ENCODE measurements at places on chromosomes 3 and 15.

DNA sequence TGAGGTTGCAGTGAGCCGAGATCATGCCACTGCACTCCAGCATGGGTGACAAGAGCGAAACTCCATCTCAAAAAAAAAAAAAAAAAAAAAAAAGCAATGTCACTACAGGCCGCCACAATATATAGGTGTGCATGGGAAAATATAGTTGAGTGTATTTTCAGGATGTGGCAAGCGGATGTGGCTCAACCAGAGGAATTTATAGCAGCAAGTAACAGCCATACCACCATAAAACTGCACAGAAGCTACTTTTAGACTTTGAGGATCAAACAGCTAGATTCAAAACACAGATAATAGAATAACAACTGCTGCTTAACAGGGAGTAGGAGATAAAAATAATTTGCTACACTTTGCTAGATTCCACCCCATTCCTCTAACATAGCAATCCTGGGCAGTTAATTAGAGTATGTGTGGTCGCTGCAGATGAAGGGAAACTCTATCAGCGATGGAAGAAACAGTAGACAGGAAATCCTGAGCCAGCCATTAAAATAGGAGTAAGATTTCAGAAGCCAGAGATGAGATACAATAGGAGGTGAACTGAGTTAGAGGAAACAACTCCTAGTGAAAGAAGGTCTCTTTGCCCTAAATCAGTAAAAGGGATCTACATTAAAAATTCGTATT lies 318.7 kb upstream of the STT3B start:
- no peak overlapping the region for H3K4me3 ChIP-seq
- H3K4me1 ChIP-seq, result no peaks in the 10 kb centered on the region
- no peaks in the 10 kb centered on the region for H3K36me3 ChIP-seq
- H3K27me3 ChIP-seq, result no peaks in the 10 kb centered on the region

DNA sequence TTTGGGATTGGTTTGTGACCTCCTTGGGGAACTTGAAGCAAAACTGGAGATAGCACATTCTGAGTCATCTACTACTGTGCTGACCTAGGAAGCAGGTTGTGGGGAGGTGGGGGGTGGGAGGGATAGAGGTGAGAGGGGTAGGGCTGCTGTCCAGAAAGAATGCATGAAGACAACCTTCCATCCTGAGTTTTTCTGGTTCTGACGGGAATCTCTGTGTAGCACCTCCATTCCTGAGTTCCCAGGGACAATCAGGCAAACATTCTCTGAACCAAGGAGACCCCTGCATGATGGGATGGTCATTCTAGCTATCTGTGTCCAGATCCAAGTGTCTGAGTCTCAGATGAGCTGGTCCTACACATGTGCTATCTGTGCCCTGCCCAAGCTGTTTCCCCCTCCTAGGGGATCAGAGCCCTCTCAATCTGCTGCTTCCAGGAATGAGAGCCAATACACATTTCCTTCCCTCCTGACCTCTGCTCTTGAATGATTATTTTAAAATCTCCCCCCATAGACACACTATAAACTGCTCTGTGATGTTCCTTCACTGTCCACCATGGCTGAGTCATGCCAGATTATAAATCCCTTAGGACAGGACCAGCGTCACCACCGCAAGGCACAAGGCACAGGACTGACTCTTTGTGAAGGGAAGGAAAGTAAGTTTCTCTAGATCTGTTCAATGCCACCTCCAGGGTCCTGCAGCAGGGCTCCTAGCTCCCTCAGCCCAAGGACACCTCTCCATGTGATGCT lies 2.2 kb upstream of the CD276 start:
- no peak overlapping the region for H3K4me3 ChIP-seq
- no peaks in the 10 kb centered on the region for H3K27me3 ChIP-seq
- H3K36me3 ChIP-seq, result no peaks in the 10 kb centered on the region
- peaks cover 48% of the 10 kb centered on the region for H3K4me1 ChIP-seq

DNA sequence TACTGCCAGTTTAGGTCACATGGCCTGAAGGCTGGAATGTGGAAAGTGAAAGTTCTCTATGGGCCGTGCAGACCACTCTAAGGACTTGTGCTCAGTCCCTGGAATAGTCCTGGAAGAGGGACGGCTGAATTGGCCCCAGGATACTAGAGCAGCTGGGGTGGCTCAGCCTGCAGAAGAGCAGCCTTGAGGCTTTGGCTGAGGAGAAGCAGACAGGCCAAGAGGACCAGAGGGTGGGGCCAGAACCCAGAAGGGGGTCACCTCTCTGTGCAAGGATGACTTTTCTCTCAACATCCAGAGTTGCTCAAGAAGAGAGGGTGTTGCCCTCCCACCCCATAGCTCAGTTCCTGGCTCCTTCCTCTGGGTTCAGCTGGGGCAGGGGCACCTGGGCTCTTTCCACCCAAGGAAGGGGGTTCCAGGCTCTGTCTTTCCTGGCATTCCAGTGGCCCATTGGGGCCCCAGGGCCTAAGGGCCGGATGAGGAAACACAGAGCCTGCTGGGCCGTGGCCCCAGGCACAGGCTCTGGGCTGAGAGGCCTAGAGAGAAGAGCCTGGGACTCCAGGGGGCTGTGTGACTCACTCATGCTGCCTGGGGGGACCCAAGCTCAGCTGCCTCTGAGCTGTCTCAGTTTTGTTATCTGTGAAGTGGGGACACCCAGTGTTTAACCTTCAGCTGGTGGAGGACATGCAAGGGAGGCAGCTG lies 8.5 kb upstream of the FBLN2 start:
- no peak overlapping the region for H3K4me3 ChIP-seq
- no peaks in the 10 kb centered on the region for H3K36me3 ChIP-seq
- H3K27ac ChIP-seq, result peak overlapping the region; percentile 73
- H3K4me1 ChIP-seq, result peaks cover 45% of the 10 kb centered on the region

DNA sequence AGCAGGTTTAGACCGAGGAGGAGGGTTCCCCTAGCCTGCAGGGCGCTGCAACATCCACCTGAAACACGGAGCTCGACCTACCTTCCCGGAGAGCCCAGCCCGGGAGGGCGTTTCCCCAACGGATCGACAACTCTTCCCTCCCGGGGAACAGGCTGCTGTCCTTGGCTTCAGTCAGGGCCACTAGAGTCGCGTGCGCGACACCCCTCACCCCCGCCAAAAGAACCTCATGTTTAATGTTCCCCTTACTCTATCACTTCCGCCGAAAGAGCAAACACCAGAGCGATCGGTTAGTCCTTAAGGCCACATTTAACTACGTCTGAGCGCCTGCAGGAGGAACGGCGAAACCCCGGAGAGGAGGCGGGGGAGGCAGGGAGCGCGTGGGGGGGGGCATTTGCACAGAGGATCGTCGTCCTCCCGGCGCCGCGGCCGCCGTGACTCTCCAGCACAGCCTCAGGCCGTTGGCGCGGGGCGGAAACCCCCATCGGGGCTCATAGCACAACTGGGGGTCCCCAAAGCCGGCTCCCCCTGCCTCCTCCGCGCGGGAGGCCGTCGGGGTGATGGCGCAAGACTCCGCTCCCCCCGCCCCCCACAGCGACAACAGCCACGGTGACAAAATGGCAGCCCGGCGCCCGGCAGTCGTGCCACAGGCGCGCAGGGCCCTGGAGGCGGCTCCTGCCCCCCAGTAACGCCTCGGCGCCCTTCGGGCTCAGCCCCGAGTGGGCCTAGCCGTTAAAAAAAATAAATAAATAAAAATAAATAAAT lies 3.2 kb downstream of the ANP32A start:
- H3K27me3 ChIP-seq, result no peaks in the 10 kb centered on the region
- peak overlapping the region; percentile 96 for H3K27ac ChIP-seq
- peak; percentile 19 for ATAC-seq
- peaks cover 54% of the 10 kb centered on the region for H3K4me1 ChIP-seq

DNA sequence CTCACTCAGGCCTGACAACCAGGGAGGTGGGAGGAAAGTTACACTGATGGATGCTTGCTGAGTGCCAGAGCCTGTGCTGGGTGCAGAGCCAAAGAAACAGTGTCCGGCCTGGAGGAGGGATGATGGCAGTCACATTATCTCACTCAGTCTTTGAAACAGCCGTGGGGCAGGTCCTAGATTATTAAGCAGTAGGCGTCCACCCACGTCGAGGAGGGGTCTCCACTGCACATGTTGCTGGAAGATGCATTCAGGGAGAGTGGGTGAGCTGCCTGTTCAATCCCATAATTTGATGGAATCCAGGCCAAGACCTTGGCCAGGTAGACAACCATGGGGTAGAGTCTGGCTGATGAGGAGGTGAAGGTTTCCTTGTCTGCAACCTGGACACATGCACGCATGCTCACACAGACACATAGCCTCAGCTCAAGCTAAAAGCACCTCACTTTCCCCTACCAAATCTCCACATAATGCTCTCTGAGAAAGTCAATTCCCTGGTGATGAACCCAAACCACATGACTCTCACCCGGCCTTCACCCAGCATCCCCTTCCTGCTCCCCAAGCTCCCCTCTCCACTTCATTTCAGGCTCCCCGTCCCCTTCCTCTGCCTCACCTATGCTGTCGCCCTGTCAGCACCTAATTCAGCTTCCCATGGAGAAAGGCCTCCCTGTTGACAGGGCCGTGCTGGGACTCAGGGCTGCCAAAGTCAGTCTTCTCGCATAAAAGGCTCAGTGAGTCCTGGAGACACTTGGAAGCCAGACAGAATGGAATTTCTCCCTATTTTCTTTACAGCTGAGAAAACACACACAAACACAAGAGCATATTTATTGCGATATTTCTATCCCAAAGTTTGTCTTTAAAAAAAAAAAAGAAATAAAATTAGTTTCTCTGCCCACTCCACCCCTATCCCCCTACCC lies 29.8 kb downstream of the ACAN start:
- peaks cover 1% of the 10 kb centered on the region for H3K27me3 ChIP-seq
- no peak overlapping the region for H3K27ac ChIP-seq
- H3K4me1 ChIP-seq, result no peaks in the 10 kb centered on the region
- no peak overlapping the region for H3K4me3 ChIP-seq
- H3K36me3 ChIP-seq, result no peaks in the 10 kb centered on the region

GRCh38 chr3:42689421-42690014 lies 4.2 kb downstream of the KLHL40 start:
- H3K27ac ChIP-seq, result no peak overlapping the region
- ATAC-seq, result no peak
- H3K36me3 ChIP-seq, result no peaks in the 10 kb centered on the region
- no peak overlapping the region for H3K4me3 ChIP-seq
- H3K27me3 ChIP-seq, result peaks cover 20% of the 10 kb centered on the region
- peaks cover 13% of the 10 kb centered on the region for H3K4me1 ChIP-seq

GRCh38 chr3:46442576-46443530 lies 21.9 kb downstream of the LTF start:
- H3K27ac ChIP-seq, result no peak overlapping the region
- peaks cover 11% of the 10 kb centered on the region for H3K27me3 ChIP-seq

DNA sequence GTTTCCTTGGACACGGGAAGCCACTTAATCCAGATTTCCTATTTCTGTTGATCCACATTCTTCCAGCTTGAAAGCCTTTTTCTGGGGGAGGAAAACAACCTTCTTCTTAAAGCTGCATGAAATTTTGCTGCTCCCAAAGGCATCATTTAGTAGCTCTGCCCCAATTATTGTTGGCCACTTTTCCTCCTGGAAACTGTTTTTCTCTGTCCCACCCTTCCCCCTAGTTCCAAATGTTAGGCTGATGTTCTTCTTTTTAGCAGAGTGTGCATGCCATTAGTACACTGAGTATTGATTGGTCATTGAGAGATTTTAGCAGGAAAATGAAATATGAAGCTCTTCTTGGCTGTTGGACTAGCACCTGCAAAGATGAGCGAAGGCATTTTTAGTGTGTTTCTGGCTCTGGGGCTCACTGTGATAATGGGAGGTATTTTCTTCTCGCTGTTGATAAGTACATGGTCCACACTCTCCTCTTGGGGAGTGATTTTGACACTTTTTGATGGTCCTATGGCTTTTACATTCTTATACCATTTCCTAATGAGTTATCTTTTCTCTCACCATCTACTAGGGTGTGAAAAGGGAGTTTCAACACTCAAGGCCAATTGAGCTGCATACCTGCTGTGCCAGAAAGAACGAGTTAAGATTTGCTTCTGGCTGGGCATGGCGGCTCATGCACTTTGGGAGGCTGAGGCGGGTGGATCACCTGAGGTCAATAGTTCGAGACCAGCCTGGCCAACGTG lies 200.5 kb downstream of the PTPRG start:
- H3K36me3 ChIP-seq, result no peaks in the 10 kb centered on the region
- H3K4me3 ChIP-seq, result no peak overlapping the region
- no peaks in the 10 kb centered on the region for H3K4me1 ChIP-seq

DNA sequence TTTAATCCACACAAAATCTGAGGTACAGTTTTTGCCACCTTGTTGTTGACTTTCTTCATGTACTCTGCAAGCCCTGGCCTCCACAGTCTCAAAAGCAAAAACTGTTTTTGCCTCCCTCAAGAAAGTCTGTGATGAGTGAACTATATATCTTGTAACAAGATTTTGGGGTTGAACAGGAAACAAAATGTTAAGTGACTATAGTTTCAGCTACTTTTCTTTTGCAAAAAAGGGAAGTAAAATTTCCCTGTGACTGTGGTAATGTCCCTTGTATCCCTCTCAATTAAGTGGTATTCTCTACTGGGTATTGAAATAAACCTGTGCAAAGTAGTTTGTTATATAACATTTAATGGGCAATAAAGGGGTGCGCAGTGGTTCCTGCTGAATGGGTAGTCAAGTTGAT lies 21.3 kb upstream of the SCAANT1 start:
- no peak overlapping the region for H3K27ac ChIP-seq
- no peaks in the 10 kb centered on the region for H3K36me3 ChIP-seq
- H3K4me3 ChIP-seq, result no peak overlapping the region
- peaks cover 4% of the 10 kb centered on the region for H3K4me1 ChIP-seq
- no peak for ATAC-seq
- no peaks in the 10 kb centered on the region for H3K27me3 ChIP-seq

- H3K36me3 ChIP-seq, result no peaks in the 10 kb centered on the region
- no peak for ATAC-seq
- no peaks in the 10 kb centered on the region for H3K4me1 ChIP-seq
- no peak overlapping the region for H3K27ac ChIP-seq
Observed at GRCh38 chr3:156818890-156819289, 7.3 kb upstream of the LEKR1 start.

DNA sequence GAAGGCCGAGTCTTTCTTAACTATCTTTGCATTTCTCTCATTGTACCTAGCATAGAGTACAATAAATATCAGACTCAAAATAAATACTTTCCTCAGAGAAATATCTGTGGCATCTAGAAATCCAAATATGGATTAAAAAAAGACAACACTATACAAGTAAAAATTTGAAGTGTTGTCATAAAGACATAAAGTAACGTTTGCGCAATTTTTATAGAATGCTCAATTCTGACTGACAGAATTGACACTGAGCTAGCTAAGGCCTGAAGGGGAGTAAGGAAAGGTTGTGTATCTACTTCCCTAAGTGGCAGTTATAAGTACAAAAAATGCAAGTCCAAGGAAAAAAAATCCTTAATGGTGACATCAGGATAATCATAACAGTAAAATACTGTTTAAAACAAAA lies 1.1 kb downstream of the SEC11A start:
- peaks cover 17% of the 10 kb centered on the region for H3K36me3 ChIP-seq
- peak overlapping the region; percentile 89 for H3K4me3 ChIP-seq
- peak overlapping the region; percentile 93 for H3K27ac ChIP-seq
- H3K27me3 ChIP-seq, result no peaks in the 10 kb centered on the region
